ENCODE measurements at places on chromosomes 2 and 18. TPM values are rescaled to one million over a fixed set of nuclear protein-coding genes. Genes with fewer than 3 reads are reported as not detected.

The CD226 gene
- total RNA-seq = 1.5 TPM

The DIPK1C gene
- not detected for total RNA-seq

The LIMS2 gene
- total RNA-seq = 31.0 TPM

The CHN1 gene
- 1.6 TPM for total RNA-seq

The ATOH8 gene
- 28.0 TPM for total RNA-seq

The MERTK gene
- 14.3 TPM for total RNA-seq

The RAD51AP2 gene
- 0.30 TPM for total RNA-seq

The DNER gene
- 0.10 TPM for total RNA-seq

The DYSF gene
- total RNA-seq = 30.0 TPM

The EGR4 gene
- not detected for total RNA-seq

The MYL12B gene
- total RNA-seq = 90.4 TPM

The AGPS gene
- total RNA-seq = 31.0 TPM

The SKA1 gene
- 0.15 TPM for total RNA-seq

The CCDC195 gene
- total RNA-seq = not detected

The RMDN2 gene
- 16.4 TPM for total RNA-seq

DNA sequence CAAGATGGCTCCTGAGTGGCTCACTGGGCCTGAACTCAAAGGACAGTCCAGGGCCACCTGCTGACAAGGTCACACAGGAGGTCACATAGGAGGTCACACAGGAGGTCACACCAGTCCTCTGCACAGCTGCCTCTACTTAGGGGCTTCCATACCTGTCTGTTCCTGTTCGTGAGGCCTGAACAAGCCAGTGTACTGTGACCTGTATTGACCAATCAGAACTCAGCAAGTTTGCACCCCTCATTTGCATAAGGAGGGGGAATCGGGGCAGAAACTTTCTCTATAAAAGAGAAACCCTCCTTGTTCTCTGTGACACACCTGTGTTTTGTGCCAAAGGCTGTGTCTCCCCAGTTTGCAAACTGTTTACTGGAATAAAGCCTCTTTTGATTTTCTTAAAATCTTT is 478.9 kb downstream of the EIPR1 start:
- no peak for DNase-seq

GRCh38 chr18:9366126-9366714 is 31.6 kb downstream of the TWSG1 start:
- no peak for DNase-seq

GRCh38 chr2:129877795-129878775 is 101.4 kb upstream of the RAB6C start:
- DNase-seq = peak; percentile 53

DNA sequence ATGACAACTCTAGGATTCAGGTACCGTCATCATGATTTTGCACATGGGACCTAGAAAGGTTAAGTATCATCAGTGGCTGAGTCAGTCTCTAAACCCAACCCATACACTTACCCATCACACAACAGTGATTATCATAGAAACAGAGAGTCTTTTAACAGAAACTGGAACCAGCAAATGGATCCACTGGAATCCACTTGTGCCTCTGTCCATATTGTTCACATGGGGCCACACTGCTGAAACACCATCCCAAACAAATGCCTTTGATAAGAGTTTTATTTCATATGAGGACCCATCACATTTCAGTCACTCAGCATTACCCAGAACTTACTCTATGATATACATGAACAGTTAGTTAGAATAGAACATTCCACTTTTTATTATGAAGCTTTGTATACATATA is 430.0 kb downstream of the STK39 start:
- DNase-seq = no peak

- DNase-seq = no peak
Observed at GRCh38 chr18:10086458-10087210, 172.8 kb downstream of the VAPA start.

DNA sequence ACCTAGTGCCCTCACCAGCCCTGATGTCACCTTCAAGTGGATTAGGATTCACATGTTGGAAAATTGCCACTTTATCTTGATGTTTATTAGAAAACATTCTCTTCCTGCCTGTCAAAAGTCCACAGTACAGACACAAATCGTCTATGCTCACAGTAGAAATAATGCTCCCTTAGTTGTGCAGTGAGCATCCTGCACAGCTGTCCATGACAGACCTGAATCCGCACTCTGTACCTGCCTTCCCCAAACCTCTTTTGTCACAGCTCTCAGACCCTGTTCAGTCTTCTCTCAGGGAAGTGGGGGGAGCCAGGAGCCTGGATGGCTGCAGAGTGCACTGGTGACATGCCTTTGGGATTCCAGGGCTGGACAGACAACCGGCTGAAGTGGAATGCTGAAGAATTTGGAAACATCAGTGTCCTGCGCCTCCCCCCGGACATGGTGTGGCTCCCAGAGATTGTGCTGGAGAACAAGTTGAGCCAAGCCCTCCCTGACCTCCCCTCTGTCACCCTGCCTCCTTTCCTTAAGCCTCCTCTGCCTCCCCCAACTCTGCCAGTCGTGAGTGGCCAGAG is 2.0 kb downstream of the CHRND start:
- no peak for DNase-seq

DNA sequence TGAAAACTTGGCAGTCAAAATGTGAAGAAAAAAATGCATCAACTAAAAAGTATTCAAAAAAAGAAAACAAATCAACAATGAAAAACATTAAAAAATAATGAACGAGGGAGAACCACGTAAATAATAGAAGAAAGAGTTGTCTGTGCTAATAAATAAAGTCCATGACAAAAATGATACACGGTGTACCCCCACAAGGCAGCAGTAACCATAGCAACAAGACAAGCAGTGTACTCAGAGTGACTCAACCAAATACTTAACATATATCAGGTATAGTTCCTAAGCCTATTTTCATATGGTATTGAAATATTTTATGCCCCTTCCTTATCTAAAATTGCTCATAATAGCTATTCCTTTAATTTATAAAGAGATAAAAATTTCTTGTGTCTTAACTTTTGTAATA is 162.3 kb upstream of the TMEM200C start:
- no peak for DNase-seq

GRCh38 chr2:139386401-139386800 is 606.2 kb upstream of the NXPH2 start:
- no peak for DNase-seq

DNA sequence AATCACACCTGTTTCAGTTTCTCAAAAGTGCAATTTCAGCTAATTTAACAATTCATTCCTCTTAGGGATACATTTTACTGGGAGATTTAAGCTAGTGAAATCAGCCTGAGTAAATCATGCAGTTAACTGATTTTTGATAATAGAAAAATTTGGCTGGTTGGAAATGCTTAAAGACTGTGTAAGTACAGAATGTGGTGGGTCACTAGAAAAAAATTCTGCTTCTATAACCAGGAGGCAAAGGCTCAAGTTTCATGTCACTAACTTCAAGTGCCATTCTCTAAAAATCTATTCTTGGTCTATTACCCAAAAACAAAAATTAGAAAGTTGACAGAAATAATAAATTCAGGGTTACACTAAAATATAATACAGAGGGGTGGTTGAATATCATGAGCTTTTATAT is 271.3 kb downstream of the CCDC178 start:
- DNase-seq = no peak

- DNase-seq = no peak
Observed at GRCh38 chr2:102514061-102514785, 41.2 kb downstream of the SLC9A4 start.

DNA sequence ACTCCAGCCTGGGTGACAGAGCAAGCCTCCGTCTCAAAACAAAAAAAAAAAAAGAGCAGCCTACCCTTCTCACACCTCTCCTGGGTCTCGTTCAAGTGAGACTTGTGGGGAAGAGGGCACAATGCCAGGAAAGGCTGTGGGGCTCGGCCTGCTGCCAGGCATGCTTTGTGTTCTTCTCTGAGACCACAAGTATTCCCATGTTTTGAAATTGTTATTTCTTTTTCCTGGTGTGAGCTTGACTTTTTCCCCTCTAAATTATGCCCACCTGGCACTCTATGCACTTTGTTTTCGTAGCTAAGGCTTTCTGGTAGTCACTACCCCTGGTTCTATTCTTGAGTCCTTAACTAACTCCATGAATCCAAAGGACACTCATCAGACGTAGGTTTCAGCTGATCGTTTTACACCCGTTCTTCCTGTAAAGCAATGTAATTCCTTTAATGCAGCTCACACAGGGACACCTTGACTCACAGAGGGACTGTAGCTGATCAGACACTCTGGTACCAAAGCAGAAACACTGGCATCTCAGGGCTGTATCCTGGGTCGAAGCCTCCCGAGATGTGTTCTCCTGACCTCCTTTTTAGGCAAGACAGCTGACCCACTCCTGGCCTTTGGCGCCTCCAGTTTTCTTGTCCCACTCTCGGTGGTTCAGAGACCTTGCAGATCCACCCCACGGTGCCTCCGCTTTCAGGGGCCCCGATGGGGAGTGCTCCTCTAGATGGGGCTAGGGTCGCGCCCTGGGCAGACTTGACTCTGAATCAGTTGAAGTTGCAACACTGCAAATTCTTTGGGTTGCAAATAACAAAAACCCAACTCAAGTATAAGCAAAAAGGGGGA is 193.3 kb upstream of the AGAP1 start:
- no peak for DNase-seq

DNA sequence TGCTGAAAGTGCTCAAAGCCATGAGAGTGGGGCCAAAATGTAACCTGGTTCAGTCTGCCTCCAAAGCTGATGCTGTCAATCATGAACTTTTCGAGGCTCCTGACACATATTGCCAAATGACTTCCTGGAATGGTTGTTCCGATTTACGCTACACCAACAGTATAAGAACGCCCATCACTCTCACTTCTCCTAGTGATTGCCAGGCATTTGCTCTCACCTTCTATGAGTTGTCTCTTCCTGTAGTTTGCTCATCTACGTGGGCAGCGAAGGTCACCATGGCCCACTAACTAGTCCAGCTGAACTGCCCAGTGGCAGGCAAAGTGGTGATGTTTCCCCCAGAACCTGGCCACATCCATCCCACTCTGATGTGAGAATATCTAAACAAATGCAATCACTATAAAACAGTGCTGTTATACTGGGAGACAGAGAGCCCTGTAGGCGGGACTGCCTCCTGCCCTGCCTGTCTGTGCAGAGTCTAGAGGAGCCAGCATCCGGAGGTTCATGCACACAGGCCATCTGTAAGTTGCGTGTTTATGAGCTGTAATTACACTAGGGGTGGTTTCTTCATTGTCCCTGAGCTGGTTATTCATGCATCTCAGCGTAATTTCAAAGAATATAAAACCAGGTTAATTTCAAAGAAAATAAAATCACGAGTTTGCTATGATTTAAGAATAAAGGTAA is 8.8 kb upstream of the CABLES1 start:
- no peak for DNase-seq

GRCh38 chr2:23497063-23497462 is 112.1 kb downstream of the KLHL29 start:
- DNase-seq = no peak

- no peak for DNase-seq
Observed at GRCh38 chr2:197604117-197604860, 71.1 kb downstream of the RFTN2 start.

- no peak for DNase-seq
Observed at GRCh38 chr18:61569176-61569892, 236.1 kb downstream of the CDH20 start.

GRCh38 chr2:59910166-59910565 is 643.3 kb downstream of the BCL11A start:
- no peak for DNase-seq

GRCh38 chr2:112055730-112056625 is 909 bp downstream of the TMEM87B start:
- DNase-seq = peak; percentile 51

- DNase-seq = no peak
Observed at GRCh38 chr2:23561544-23561943, 176.6 kb downstream of the KLHL29 start.

DNA sequence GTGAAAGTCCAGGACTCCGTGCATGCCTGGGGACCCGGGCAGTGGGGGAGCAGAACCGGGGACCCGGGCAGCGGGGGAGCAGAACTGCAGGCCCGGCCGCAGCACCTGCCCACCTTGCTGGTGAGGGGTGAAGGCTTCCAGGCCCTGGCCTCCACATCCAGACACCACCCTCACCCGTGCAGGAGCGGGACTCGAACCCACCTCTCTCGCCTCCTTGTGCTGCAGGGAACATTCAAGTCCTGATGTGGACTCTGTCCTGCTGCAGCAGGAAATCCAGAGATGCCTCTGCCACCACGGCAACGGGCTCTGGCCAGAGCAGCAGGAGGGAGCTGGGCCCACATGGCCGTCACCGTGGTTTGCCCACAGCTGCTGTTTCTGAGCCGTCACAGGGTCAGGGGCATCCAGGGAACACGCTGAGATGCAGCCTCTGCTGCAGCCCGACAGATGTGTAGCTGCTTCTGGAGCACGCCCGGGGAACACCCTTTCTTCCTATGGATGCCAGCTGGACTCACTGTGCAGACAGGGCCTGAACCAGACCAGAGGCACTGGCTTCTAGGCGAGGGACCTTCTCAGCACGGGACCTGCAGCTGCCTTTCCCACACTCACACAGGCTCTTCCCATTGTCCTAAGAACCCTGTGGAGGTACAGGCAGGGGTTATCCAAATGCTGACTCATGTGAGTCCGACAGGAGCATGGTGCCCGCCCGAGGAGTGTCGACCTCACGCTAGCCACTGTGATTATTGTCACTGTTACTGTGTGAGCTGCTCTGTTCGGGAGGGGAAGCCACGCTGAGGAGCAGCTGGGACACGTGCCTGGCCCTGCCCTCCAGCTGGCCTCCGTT is 89.2 kb upstream of the CTDP1 start:
- no peak for DNase-seq

DNA sequence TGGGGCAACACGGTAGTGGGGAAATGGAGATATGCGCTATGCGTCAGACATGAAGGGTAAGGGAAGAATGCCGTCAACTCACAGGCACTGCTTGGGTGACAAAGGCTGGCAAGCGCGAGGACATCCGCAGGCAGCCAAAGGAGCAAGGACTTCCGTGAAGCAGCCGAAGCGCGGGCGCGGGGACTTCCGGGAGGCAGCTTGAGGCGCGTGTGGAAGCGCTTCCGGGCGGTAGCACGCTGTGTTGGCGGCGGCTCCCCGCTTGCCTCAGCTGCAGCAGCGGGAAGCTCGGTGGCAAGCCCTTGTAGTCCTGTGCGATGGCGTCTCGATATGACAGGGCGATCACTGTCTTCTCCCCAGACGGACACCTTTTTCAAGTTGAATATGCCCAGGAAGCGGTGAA is at the start of gene PSMA8:
TSS of gene PSMA8 (plus strand) at position 218 of the 400 bp plus-strand sequence. CDS start at position 315, 97 bp downstream.
- no peak for DNase-seq

DNA sequence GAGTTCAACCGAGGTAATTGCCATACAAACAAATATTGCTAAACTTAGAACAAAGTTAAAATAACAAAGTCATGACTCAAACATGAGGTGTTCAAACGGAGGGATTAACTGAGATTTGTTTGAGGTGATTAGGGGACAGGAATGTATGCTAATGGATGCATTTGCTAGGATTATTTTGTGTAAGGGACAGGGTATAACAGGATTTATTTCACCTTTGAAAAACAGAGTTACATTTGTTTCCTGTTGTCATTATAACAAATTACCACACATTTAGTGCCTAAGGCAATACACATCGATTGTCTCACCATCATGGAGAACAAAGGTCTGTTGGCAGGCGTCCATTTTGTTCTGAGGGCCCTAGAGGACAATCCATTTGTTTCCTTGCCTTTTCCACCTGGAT is 304.3 kb upstream of the CNTNAP5 start:
- no peak for DNase-seq

DNA sequence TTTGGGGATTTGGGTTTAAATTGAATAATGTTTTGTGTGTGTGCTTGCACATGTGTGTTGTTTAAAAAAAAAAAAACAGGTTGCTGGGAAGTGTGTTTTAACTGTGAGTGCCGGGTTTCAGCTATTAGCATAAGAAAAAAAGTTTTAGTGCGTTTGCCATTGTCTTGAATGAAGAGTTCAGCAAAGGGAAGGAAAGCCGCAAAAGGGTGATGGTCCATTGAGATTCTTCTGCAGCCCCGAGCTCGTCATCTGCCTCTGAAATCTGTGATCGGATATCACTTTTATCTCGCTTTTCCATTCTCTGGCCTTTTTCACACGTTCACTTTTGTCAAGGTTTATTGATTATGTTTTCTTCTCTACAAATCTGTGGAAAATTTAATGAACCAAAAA is 4.7 kb downstream of the GLI2 start:
- DNase-seq = no peak

Measured in left lobe of liver (tissue), 2 donors.